H9 (cell line): ENCODE measurements at places on chromosomes 1 and 21. TPM values are rescaled to one million over a fixed set of nuclear protein-coding genes. Genes with fewer than 3 reads are reported as not detected.

Gene ATP1A2
- total RNA-seq, result 3.0 and 4.6 TPM in 2 replicates

Gene SAMSN1
- 2.8 and 4.6 TPM in 2 replicates for total RNA-seq

Gene RHBDL2
- 0.15 TPM in 1 of 2 replicates, not detected in the other for total RNA-seq

- no peaks in the 10 kb centered on the region; the same call in 2 of the 3 replicates for H3K36me3 ChIP-seq
- no peaks in the 10 kb centered on the region for H3K4me1 ChIP-seq
- DNase-seq, result no peak
- H3K27ac ChIP-seq, result no peak overlapping the region
- H3K4me3 ChIP-seq, result no peak overlapping the region
Observed at GRCh38 chr1:239896980-239897379, 194.7 kb upstream of the FMN2 start.

DNA sequence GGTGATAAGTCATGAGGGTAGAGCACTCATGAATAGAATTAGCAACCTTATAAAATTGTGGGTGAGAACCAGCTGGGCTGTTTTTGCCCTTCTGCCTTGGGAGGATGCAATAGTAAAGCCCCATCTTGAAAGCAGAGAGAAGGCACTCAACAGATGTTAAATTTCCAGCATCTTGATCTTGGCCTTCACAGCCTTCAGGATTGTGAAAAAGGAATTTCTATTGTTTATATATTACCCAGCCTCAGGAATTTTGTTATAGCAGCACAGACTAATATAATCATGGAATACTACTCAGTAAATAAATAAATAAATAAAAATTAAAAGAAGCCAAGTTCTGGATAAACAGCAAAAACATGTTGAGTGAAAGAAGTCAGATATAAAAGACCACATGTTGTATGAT lies 175.2 kb downstream of the KCNT2 start:
- H3K27ac ChIP-seq, result no peak overlapping the region
- H3K4me3 ChIP-seq, result no peak overlapping the region
- no peak for DNase-seq
